IMR-90 (cell line): ENCODE measurements at places on chromosomes 16 and 17. TPM values are rescaled to one million over a fixed set of nuclear protein-coding genes. Genes with fewer than 3 reads are reported as not detected.

- DNase-seq: no peak
These were observed 51.2 kb upstream of the NKD1 start for GRCh38 chr16:50496990-50497389.

DNA sequence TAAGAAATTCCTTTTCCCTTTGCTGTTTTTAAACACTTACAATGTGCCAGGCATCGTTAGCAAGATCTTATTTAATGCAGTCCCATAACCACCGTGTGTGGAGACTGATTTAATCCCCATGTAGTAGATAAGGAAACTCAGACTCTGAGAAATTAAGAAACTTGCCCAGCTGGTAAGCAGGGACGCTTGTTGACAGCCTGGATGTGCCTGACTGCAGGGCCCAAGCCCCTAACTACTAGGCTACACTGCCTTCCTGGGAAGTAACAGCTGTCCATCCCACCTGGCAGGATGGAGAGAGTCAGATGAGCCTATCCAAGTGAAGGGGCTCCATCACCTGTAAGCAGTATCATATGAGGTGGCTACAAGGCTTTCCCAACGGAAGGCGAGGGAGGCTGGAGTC is 23.1 kb downstream of the CDK5RAP3 start:
- no peak for DNase-seq

The SLFN12L gene
- 0.04 TPM in 1 of 2 replicates, not detected in the other for polyA plus RNA-seq

- DNase-seq: peak; percentile 93
These were observed 80.8 kb upstream of the CIBAR2 start for GRCh38 chr16:85193115-85193493.

- DNase-seq: peak; percentile 57
These were observed 104.0 kb upstream of the CDH5 start for GRCh38 chr16:66262253-66263167.
